ENCODE measurements at places on chromosomes 3 and 15. TPM values are rescaled to one million over a fixed set of nuclear protein-coding genes. Genes with fewer than 3 reads are reported as not detected.

GRCh38 chr3:169901453-169901852 is 9.9 kb upstream of the SAMD7 start:
- DNase-seq: no peak

DNA sequence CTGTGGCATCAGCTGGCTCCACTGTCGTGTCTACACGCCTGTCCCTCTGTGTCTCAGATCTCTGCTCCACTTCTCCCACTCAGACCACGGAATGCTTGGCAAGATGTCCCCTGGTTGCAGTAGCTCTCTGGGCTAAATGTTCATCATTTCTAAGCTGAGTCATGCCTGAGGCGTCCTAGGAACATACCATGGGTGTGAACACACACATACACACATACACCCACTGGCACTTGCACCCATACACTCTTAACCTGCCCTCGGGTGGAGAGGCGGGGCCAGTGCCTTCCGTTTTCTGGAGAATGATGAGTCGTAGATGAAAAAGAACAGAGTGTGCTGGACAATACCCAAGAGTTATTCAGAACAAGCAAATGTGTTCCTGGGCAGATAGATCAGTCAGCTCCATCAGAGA is 72.4 kb downstream of the SENP2 start:
- DNase-seq: no peak

DNA sequence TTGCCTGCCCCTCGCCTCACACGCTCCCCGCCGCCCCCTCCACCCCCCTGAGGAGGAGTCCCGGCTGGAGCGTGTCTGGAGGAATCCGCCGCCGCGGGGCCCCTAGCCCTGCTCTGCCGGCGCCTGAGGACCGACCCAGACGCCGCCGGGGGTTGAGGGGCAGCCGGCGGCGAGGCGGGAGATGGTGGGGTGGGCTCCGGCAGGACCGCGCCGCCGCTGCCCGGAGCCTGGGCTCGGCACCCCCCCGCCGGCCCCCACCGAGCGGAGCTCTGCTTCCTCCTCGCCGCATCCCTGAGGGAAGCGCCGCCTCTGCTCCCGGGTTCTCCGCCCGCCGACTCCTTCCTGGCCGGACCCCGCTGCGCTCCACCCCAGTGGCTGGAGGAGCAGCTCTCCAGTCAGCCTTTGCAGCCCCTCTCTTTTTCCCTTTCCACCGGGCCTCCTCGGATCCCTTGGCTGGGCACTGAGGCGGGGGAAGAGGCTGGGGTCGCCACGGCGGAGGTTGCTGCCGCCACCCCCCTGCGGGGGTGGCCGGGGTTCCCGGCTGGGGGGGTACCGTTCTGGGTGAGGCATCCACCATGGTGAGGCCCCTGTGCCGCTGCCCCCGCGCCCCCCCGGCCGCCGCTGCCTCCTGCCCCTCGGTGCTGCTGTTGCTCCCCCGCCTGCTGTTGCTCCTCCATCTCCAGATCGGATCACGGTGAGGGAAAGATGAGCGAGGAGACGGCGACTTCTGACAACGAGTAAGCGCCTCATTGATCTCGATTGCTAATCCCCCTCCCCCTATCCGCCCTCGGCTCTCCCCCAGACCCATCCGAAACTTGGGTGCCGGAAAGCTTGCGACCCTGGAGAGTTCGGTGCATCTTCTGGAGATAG is at the start of gene SPRED1:
Gene SPRED1, plus strand, starts transcription at position 356 of the 870 bp plus-strand sequence. Its CDS starts 350 bp downstream, at position 706.
- peak; percentile 41 for DNase-seq

XIRP1 gene
- total RNA-seq: not detected

SLC28A1 gene
- total RNA-seq: not detected

FGD5 gene
- total RNA-seq: 0.58 TPM

All from G401 (cell line).